GM23248 (cell line): ENCODE measurements at places on chromosomes 11 and 22. TPM values are rescaled to one million over a fixed set of nuclear protein-coding genes. Genes with fewer than 3 reads are reported as not detected.
A peak's percentile ranks its signal among the peaks of the same experiment; 100 is the strongest.

The GGTLC2 gene
- total RNA-seq = not detected in 2 replicates

The CASP5 gene
- not detected in 2 replicates for total RNA-seq

The C1QTNF5 gene
- total RNA-seq = 23.4 and 27.9 TPM in 2 replicates

The CTSW gene
- 1.1 TPM in 1 of 2 replicates, not detected in the other for total RNA-seq

The PRR14L gene
- 7.6 and 34.1 TPM in 2 replicates for total RNA-seq

The C11orf16 gene
- not detected in 2 replicates for total RNA-seq

DNA sequence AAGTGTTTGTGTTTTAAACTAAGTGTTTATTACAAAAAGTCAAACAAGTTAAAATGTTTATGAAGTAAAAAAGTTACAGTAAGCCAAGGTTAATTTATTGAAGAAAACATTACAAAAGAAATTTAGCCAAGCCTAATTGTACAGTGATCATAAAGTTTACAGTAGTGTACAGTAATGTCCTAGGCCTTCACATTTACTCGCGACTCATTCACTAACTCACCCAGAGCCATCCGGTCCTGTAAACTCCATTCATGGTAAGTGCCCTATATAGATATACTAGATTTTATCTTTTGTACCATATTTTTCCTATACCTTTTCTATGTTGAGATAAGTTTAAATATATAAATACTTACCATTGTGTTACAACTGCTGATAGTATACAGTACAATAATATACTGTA, 481.8 kb upstream of the TENM4 start:
- H3K27ac ChIP-seq = no peak overlapping the region
- no peak for DNase-seq
- no peaks in the 10 kb centered on the region for H3K27me3 ChIP-seq
- no peaks in the 10 kb centered on the region for H3K4me1 ChIP-seq

- no peak for DNase-seq
- H3K4me3 ChIP-seq = no peak overlapping the region
- H3K27me3 ChIP-seq = no peaks in the 10 kb centered on the region
- peaks cover 9% of the 10 kb centered on the region; the same call in 1 of the 2 replicates for H3K36me3 ChIP-seq
Measured at GRCh38 chr22:20052309-20053259, 27.5 kb upstream of the DGCR8 start.

DNA sequence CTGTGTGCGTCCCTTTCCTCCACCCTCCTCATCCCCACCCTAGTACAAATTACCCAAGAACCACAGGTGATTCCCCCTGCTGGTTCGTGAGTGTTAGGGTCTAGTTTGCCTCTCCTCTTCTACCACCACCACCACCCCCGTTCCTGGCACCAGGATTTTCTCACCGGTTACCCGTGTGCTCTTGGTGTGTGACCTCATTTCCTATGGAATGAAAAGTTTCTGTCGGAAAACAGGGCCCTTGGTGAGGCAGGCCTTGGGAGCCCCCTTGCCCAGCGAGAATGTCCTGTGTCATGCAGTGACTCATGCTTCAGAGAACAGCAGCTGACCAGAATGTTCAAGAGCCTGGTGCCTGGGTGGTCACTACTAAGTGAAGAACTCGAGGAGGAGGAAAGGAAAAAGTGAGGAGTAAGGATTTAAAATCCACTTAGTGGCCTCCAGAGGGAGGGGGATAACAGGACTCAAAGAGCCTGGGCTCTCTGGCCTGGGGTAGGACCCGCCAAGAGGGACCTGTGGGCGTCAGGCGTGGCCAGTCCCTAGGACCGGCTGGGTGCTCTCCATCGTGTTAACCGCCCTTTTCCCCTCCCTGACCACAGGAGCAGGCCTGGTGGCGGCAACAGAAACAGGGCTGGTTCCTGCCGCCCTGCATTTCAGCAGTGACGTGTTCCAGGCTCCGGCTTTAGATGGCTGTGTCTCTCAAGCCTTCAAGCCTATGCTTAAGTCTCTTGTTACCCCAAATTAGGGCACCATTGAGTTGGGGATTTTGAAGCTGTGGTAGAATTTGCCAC, 30.2 kb downstream of the C22orf31 start:
- DNase-seq = peak; percentile 97
- H3K27ac ChIP-seq = peak overlapping the region; percentile 82

DNA sequence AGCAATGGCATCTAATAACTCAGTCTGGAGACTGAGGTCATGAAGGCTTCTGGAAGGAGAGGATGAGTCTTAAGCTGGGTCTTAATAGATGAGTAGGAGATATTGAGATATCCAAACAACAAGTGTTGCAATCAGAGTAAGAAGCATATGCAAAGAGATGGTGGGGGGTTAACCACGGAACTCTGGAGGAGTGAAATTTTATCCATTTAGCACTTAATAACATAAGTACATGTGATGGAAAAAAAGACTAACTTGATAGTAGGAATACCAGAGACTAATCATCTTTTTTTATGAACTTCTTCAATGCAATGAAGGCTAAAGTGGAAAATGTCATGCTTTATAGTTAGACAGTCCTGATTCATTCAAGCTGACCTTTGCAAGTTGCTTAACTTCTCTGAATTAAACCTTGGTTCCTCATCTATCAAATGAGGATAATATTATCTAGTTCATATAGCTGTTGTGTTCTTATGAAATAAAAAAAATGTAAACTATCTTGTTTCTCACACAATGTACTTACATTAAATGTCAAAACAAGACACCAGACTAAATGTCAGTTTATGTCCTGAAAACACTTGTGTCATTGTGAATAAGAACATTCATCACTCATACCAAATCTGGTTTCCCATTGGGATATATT, 403.1 kb upstream of the CCDC90B start:
- no peak overlapping the region for H3K4me3 ChIP-seq
- peak; percentile 57 for DNase-seq
- H3K27ac ChIP-seq = no peak overlapping the region
- H3K36me3 ChIP-seq = no peaks in the 10 kb centered on the region
- 0 out of 2 replicates have a peak, but pooled peaks cover 10% of the 10 kb centered on the region for H3K4me1 ChIP-seq
- no peaks in the 10 kb centered on the region for H3K27me3 ChIP-seq

- H3K27ac ChIP-seq = peak overlapping the region; percentile 97
- H3K36me3 ChIP-seq = no peaks in the 10 kb centered on the region
- no peaks in the 10 kb centered on the region for H3K27me3 ChIP-seq
- 0 out of 2 replicates have a peak, but pooled peaks cover 3% of the 10 kb centered on the region for H3K4me1 ChIP-seq
- DNase-seq = peak; percentile 86
Measured at GRCh38 chr11:118792570-118793124, 1.7 kb upstream of the DDX6 start.

DNA sequence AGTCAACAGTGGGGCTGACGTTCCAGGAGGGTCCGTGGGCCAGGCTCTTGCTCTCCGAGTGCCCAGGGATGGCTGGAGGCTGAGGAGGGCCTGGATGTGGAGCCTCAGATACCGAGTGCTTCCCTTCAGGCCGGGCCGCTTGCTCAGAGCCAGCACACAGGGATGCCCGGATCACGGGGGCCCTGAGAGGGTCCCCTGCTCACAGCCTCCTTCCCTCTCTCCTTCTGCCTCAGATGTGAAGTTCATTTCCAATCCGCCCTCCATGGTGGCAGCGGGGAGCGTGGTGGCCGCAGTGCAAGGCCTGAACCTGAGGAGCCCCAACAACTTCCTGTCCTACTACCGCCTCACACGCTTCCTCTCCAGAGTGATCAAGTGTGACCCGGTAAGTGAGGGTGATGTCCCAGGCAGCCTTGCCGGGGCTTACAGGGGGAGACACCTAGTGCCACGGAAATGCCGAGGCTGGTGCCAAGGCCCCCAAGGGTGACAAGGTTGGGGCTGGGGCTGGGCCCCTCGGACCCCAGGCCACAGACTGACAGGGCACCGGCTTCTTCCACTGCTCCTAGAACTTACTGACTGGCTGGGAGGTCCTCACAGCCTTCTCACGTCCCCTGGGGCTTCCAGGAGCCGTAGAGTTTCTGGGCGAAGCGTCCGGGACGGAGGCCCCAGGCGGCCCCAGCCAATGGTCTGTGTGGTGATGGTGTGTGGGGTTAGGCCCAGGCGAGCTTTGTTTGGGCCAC, 7.0 kb downstream of the CCND1 start:
- H3K27me3 ChIP-seq = no peaks in the 10 kb centered on the region
- H3K4me3 ChIP-seq = no peak overlapping the region
- peak overlapping the region; percentile 44 for H3K27ac ChIP-seq
- DNase-seq = peak; percentile 23

DNA sequence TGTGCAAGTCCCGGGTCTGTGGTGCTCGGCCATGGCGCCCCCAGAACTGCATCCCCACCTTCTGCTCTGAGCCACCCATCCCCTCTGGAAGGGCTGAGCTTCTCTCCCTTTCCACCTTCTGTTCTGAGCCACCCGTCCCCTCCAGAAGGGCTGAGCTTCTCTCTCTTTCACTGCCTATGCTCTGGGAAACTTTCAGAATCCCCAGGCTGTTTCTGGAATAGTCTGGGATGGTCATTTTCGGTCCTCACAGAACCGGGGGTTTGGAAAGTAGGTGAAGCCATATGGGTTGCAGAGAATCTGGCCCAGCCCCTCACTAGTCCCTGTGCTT, 3.4 kb upstream of the BID start:
- DNase-seq = no peak
- peaks cover 18% of the 10 kb centered on the region for H3K4me1 ChIP-seq
- no peaks in the 10 kb centered on the region for H3K27me3 ChIP-seq
- no peak overlapping the region for H3K4me3 ChIP-seq
- no peak overlapping the region for H3K27ac ChIP-seq

- no peaks in the 10 kb centered on the region for H3K4me1 ChIP-seq
- H3K36me3 ChIP-seq = no peaks in the 10 kb centered on the region
- no peaks in the 10 kb centered on the region for H3K27me3 ChIP-seq
- no peak overlapping the region for H3K4me3 ChIP-seq
- no peak for DNase-seq
Measured at GRCh38 chr11:4671741-4672140, 25.9 kb downstream of the OR51E2 start.

DNA sequence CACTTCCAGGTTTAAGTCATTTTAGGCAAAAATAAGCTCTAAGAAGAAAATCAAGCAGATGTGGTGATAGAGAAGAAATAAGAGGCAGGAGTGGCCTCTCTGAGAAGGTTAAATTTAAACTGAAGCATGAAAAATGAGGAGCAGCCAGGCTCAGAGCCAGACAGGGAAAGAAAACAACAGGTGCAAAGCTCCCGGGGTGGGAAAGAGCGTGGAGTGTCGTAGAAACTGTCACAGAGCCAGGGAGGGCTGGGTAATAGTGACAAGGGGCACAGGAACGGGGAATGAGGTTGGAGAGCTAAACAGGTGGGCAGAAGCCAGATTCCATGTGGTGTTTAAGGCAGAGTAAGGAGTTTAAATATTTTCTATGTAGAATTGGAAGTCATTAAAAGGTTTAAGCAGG, 132.1 kb upstream of the BLID start:
- no peaks in the 10 kb centered on the region for H3K36me3 ChIP-seq
- DNase-seq = no peak
- no peaks in the 10 kb centered on the region for H3K27me3 ChIP-seq
- H3K4me3 ChIP-seq = no peak overlapping the region
